D721Med (cell line): ENCODE measurements at places on chromosomes 1 and 21.

DNA sequence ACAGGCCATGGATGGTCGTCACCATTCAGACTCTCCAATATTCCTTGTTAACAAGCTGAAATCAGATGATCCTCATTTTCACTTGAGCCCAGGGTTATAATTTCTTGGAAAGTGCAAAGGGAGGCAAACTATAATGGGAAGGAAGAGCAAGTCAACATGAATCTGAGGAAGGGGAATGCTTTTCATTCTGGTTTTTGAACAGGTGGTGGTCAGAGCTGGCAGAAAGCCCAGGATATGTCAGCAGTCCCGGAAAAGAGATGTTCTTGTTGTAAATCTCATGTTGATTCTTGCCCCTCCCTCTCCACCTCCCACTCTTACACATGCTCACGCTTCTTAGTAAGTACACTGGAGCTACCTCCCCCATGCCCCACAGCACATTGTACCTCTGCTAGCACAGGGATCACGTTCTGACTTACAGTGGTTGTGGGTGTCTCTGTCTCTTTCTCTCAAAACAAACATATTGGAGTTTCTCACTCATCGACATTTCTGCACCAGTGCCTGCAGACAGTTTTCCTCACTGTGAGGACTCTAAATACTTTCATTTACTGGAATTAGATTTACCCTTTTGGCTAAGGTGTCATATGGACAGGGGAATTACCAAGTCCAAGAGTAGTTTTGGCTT lies 77.6 kb downstream of the XCL2 start:
- DNase-seq: no peak

DNA sequence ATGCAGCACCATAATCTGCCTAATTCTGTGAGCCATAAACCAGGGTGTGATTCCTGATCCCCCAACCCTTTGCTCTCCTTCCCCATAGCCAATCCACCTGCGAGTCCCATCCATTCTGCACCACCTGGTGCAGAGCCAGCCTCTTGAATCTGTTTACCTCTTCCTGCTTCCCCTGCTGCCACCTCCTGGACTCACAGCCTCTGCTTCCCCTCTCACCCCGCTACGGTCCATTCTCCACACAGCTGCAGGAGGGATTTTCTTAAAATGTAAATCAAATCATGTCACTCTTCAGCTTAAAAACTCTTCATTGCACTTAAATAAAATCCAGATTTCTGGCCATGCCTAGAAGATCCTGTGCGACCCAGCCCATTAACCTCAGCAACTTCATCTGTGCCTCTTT lies 186.7 kb downstream of the FOXD2 start:
- no peak for DNase-seq

GRCh38 chr1:1918901-1919303 lies at the start of gene TMEM52:
Gene TMEM52 (minus strand): TSS chr1:1919279. CDS start chr1:1919265, 14 bp downstream.
- DNase-seq: no peak

DNA sequence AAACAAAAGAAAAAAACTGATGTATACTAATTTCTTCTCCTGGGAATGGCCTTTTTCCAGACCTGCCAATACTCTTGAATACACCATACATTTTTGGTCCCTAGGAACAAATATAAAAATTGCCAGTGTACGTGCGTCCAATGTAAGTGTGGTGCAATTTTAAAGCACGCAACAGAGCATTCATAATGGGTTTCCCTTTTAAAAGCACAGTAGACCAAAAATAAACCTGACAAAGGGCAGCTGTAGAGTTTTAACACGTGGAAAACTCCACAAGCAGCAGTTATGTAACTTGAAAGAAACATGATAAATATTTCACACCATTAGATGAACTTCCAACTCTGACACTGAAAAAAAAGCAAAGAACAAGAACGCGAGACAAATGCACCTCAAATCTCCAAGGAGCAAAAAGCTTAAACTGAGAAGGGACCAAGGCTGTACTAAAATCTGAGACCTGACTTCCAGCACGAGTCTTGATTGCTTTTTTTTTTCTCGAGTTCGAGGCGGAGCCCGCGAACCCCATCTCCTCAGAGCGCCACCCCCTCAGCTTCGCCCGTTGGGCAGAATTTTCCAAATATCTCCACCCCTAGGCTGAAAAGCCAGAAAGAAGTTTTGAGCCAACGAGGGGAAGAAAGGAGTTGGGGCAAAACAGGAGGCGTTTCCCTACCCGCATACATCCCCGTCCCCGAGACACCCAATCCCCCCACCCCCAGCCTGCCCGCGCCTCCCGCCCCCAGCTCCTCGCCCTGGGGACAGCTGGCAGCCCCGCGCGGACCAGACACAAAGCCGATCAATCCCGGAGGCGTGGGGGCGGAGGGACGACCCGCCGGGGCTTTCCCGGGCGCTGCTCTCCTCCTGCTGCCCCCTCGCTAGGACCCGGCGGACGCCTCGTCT lies at the start of gene JAM2:
Gene JAM2, plus strand, starts transcription at position 599 of the 891 bp plus-strand sequence. CDS start 564 bp downstream, outside the sequence.
- peak; percentile 60 for DNase-seq

DNA sequence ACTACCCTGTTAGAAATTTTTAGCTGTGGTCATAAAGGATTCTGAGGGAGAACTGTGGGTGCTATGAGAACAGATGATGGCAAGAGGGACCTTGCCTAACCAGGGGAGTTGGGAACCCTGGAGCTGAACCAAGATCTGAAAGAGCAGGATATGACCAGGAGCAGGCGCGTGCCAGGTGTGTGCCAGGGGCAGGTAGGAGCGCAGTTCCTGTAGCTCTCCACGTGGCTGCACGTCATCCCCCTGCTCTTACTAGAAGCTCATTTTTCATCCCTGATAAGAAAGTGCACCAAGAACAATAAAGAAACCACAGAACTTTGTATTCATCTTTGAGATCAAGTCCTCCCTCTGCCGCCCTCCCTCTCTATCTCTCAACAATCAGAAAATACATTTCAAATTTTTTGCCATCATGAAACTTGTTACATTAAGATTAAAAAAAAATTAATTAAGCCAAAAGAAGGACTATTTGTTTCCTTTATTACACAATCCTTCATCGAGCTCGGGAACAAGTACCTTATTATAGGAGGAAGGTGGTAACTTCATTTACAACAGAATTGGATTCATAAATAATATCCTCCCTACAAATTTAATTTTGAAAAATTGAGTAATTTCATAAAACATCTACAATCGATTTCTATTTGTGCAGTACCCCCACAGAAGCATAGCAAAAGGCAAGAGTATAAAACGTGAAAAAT lies 78.5 kb downstream of the SLC35F3 start:
- DNase-seq: no peak

DNA sequence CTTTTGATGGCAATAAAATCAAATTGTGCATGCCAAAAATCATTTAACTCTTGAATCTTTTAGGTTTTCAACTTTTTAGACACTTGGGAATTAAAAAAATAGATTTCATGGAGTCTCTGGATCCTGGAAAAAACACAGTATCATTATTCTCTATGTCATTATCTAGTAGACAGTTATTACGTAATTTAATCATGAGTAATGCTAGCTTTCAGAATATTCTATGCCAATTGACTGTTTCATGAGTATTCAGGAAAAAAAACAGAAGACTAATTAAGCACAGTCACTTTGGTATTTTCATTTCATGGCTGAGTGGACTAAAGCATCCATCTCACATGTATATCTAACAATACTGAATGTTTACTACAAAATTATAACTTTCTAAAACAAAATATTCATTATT lies 44.0 kb downstream of the ODF2L start:
- no peak for DNase-seq

DNA sequence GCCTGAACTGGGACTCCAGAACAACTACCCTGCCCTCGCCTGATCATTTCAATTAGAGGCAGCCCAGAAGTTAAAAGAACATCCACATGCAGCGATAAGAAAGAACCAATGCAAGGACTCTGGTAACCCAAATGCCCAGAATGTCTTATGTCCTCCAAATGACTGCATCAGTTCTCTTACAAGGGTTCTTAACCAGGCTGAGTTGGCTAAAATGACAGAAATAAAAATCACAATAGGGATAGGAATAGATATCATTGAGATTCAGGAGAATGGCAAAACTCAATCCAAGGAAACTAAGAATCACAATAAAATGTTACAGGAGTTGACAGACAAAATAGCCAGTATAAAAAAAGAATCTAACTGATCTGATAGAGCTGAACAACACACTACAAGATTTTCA lies 80.1 kb upstream of the PTGFR start:
- DNase-seq: no peak

DNA sequence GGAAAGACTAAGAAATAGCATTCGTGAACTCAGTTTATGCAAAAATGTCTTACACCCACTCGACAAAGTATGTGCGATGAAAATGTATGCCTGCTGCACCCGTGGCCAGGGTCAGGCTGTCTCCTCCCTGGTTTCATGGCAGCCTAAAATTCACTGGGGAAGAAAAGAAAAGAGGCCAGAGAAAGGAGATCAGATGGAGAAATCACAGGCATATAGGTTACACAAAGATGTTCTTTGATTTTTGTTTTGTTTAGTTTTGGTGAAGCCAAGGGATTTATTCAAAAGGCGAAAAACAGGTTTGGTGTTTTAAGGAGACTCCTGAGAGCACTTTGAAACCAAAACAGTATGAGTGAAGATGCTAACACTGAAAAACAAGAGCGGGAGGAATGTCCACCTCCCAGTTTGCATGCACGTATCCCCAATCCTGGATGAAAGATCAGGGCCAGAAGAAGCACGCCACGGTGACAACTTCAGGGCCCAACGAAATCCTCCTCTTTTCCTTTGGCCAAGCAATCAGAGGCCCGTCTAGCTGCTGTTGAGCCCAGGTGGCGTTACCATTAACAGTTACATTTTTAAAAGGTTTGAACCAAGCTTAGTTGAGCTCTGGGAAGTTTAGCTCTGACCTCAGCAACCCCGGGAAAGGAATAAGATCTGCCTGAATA lies 992 bp upstream of the SSX2IP start:
- no peak for DNase-seq

- no peak for DNase-seq
Measured at GRCh38 chr1:46606255-46606965, 2.3 kb upstream of the MKNK1 start.

GRCh38 chr1:153526132-153526543 lies 9.7 kb downstream of the S100A6 start:
- no peak for DNase-seq

GRCh38 chr1:150262388-150263320 lies 5.1 kb downstream of the CA14 start:
- no peak for DNase-seq

- no peak for DNase-seq
Measured at GRCh38 chr1:91844862-91845528, 41.0 kb downstream of the TGFBR3 start.

DNA sequence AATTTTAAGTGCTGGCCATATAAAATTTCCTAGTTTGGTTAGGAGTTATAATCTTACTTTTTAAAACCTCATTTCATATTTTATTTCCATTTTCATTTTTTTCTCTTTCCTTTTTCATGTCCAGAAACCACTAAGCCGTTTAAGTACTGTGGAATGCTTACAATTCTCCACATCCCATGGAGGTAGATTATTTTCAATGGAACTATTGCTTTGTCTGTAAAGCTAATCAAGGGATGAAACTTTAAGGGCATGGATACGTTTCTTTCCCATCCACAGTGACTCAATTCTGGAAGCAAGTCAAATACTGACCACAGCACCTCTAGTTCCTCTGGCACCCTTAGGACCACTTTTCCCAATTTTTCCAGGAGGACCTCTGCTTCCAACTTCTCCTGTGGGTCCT lies 139.1 kb upstream of the ZNHIT6 start:
- no peak for DNase-seq

GRCh38 chr1:92439291-92439690 lies 47.4 kb downstream of the GFI1 start:
- no peak for DNase-seq

DNA sequence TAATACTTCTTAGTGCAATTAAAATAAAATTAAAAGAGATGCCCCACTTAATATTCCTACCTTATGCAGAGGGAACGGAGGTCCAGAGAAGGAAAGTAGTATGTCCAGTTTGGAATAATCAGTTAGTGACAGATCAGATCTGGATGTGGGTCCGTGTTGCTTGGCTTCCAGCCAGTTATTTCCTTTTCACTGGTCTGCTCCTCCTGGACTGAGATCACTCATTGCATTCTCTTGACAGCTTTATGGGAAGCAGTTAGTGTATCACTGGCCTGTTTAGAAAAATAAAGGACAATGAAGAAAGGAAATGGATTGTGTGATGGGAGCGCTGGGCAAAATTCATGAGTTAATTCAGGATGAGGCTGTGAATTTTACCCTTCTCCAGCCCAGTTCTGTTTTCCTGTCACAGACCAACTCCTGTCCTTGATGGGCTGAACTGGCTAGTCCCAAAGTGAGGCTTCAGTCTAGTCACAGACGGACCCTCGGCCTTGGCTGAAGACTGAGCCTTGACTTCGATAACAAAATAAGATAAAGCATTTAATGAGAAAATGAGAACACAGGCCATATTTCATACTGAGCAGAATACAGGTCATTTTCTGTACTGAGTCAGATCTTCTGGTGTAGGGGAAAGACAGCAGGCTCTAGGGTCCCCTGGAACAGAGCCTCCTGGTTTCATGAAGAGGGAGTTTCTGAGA lies 85.2 kb upstream of the TRABD2B start:
- no peak for DNase-seq

GRCh38 chr1:224170748-224171478 lies 12.1 kb upstream of the DEGS1 start:
- no peak for DNase-seq

- peak; percentile 8 for DNase-seq
Measured at GRCh38 chr1:162381383-162381782, at the start of gene C1orf226. Gene C1orf226 (plus strand): TSS chr1:162381728. CDS start chr1:162381902, 174 bp downstream.

- no peak for DNase-seq
Measured at GRCh38 chr1:22826604-22827580, 116.3 kb downstream of the EPHB2 start.

GRCh38 chr1:91138959-91139358 lies 117.1 kb upstream of the ZNF644 start:
- no peak for DNase-seq

DNA sequence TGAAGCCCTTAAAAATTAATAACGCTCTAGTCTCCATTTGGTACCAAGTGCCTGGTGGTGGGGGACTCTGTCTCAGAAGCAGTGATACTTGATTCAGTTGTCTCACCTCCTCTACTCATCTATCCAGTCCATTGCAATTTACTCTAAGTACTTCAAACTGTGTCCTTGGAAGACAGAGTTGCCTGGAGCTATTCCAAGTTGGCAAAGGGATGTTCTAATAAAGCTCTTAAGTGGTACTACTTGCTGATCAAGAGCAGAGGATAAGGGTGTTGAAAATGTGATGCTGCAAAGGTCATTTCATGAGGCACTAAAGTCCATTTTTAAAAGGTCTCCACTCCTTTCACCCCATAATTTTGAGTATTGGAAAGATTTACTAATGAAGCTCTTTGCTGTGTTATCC lies 142.2 kb downstream of the NFIA start:
- DNase-seq: no peak

- no peak for DNase-seq
Measured at GRCh38 chr1:41674522-41674921, 190.0 kb upstream of the EDN2 start.

- no peak for DNase-seq
Measured at GRCh38 chr1:4743978-4744750, 89.8 kb downstream of the AJAP1 start.
